ENCODE measurements at places on chromosomes 13 and 19. TPM values are rescaled to one million over a fixed set of nuclear protein-coding genes. Genes with fewer than 3 reads are reported as not detected.

ZNF793 gene
- 4.7 TPM for total RNA-seq

HTR2A gene
- total RNA-seq, result not detected

OVOL3 gene
- total RNA-seq, result 0.58 TPM

ITGBL1 gene
- total RNA-seq, result not detected

OR7C1 gene
- not detected for total RNA-seq

PBX4 gene
- 34.1 TPM for total RNA-seq

PDE4C gene
- not detected for total RNA-seq

ATP8A2 gene
- 1.1 TPM for total RNA-seq

FGF9 gene
- 0.21 TPM for total RNA-seq

ACP7 gene
- total RNA-seq, result not detected

RFPL4A gene
- not detected for total RNA-seq

APLP1 gene
- total RNA-seq, result 1.4 TPM

URAD gene
- not detected for total RNA-seq

TSKS gene
- 1.1 TPM for total RNA-seq

Data from activated CD8-positive, alpha-beta T cell treated with anti-CD3 and anti-CD28 coated beads, Interleukin-2, amount 10 ng/mL, durations not matched to agents 7 days and 5 days (primary cell).